ENCODE measurements at places on chromosomes 1 and 21.

- peak within 1 kb of the TSS; percentile 82 for H3K4me3 ChIP-seq
- peaks cover 17% of the 10 kb centered on the region for H3K4me1 ChIP-seq
- peak within 1 kb of the TSS; percentile 85 for H3K27ac ChIP-seq
- no peaks in the 10 kb centered on the region for H3K27me3 ChIP-seq
- no peaks in the 10 kb centered on the region for H3K36me3 ChIP-seq
- peak; percentile 59 for DNase-seq
These were observed at the start of gene QSOX1 for GRCh38 chr1:180154325-180155181. QSOX1 (plus strand) TSS chr1:180154869; CDS start chr1:180154908, 39 bp downstream.

- no peaks in the 10 kb centered on the region for H3K27me3 ChIP-seq
- H3K36me3 ChIP-seq = no peaks in the 10 kb centered on the region
- no peaks in the 10 kb centered on the region for H3K4me1 ChIP-seq
- no peak for DNase-seq
- H3K27ac ChIP-seq = no peak overlapping the region
These were observed 67.5 kb upstream of the PRDX6 start for GRCh38 chr1:173409613-173410012.

DNA sequence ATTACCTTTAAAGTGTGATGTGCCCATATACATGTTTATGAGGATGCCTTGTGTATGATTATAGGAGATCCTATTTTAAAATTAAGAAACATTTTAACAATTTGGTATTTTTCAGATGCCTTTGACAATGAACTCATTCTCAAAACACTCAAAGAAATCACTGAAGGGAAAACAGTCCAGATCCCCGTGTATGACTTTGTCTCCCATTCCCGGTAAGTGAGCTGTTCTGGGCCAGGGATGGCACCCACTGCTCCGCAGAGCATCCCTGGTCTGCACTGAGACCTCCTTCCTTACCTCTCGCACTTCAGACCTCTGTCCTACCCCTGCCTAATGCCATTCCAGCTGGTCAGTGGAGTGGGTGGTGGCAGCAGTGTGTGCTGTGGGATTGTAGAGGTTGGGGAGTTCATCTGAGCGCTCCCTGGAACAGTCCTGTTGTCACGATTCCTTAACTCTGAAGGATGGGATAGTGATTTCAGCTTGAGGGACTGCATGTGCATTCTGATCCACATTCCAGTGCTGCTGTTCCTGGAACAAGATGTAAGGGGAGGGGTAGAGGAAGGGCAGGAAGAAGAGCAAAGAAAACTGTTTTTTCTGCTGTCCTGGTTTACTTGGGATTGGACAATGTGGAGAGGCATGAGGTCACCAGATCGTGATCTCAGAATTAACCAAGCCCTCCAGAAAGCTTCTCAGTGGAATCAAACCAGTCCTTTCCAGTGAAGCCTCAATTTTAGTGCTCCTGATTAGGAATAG lies 63.9 kb downstream of the UCK2 start:
- H3K4me1 ChIP-seq = peaks cover 9% of the 10 kb centered on the region
- no peak for DNase-seq
- no peak overlapping the region for H3K27ac ChIP-seq
- no peaks in the 10 kb centered on the region for H3K27me3 ChIP-seq
- H3K4me3 ChIP-seq = no peak overlapping the region

- H3K27me3 ChIP-seq = no peaks in the 10 kb centered on the region
- peaks cover 4% of the 10 kb centered on the region for H3K4me1 ChIP-seq
- H3K36me3 ChIP-seq = peaks cover 33% of the 10 kb centered on the region
- DNase-seq = peak; percentile 70
- H3K4me3 ChIP-seq = peak overlapping the region; percentile 85
These were observed 747 bp downstream of the ADAMTS1 start for GRCh38 chr21:26844258-26845065.

DNA sequence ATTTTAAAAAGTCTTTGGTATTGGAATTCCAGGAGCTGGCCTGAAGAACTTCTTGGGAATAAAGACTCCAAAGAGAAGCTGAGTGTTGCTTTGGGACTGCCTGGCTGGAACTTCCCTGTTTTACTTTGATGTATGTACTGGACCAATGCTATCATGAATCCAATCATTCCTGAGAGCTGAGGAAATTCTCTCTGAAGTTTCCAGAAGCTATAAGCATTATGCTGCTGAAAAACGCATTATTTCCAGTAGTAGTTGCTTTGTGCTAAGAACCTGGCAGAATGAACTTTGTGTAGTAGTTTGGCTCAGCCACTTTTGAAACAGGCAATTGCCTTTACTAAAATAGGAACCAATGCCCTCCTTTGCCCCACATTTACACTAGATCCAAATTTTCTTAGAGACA lies 260.7 kb downstream of the HLX start:
- no peaks in the 10 kb centered on the region for H3K4me1 ChIP-seq
- H3K27me3 ChIP-seq = no peaks in the 10 kb centered on the region
- no peak for DNase-seq
- H3K27ac ChIP-seq = no peak overlapping the region
- H3K4me3 ChIP-seq = no peak overlapping the region

- no peak overlapping the region for H3K4me3 ChIP-seq
- H3K27me3 ChIP-seq = no peaks in the 10 kb centered on the region
- no peaks in the 10 kb centered on the region for H3K4me1 ChIP-seq
- H3K36me3 ChIP-seq = no peaks in the 10 kb centered on the region
These were observed 18.6 kb downstream of the ARMH1 start for GRCh38 chr1:44693159-44693558.

- DNase-seq = no peak
- H3K27ac ChIP-seq = no peak overlapping the region
- H3K4me3 ChIP-seq = no peak overlapping the region
- peaks cover 3% of the 10 kb centered on the region for H3K36me3 ChIP-seq
- H3K27me3 ChIP-seq = no peaks in the 10 kb centered on the region
These were observed 38.7 kb downstream of the BTBD8 start for GRCh38 chr1:92118826-92119225.

GRCh38 chr1:27789540-27790041 lies 16.6 kb downstream of the STX12 start:
- H3K27ac ChIP-seq = peak overlapping the region; percentile 24
- DNase-seq = no peak
- H3K4me3 ChIP-seq = no peak overlapping the region

DNA sequence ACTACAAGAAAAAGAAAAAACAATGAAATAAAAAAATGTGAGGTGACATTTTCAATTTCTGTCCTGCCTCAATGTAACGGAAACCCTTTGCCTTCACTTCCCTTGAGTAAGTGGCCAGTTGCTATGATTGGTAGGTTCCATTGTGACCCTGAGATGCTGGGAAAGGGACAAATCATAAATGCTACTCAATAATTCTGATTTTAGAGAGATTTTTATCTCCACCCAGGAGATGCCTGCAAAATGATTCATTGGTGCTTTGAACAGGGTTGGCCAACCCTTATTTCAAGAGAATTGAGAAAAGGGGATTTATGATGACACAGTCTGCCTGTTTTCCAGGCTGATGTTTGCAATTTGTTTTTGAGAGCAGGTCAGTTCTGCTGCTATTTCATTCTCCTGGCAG lies 22.5 kb downstream of the XCL1 start:
- no peaks in the 10 kb centered on the region for H3K27me3 ChIP-seq
- no peak overlapping the region for H3K4me3 ChIP-seq
- no peak for DNase-seq
- no peaks in the 10 kb centered on the region for H3K4me1 ChIP-seq

DNA sequence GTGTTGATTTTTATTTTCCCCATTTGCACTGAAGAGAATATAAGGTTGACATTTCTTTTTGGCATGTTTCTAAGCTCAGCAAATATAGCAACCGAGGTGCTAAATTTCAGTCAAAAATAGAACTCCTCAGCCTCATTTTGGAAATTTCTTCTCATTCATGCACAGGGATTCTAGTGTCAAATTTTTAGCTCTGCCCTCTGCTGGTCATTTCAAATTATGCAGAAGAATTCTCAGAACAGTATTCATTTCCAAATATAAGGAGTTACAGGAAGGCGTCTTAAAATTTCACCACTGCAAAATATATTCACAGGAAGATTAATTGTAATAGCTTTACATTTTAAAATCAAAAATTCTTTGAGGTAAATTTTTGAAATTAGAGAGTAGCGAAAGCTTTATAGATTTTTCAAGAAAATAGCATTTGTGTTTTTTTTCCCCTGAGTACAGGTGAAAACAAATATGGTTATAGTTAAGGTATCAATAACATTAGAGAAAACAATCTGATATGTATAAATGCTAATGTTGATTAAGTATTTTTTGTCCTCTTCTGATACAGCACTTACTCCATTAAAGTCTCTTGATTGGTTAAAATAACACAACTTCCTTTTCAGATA lies 57.9 kb downstream of the FMN2 start:
- no peaks in the 10 kb centered on the region for H3K36me3 ChIP-seq
- DNase-seq = no peak

DNA sequence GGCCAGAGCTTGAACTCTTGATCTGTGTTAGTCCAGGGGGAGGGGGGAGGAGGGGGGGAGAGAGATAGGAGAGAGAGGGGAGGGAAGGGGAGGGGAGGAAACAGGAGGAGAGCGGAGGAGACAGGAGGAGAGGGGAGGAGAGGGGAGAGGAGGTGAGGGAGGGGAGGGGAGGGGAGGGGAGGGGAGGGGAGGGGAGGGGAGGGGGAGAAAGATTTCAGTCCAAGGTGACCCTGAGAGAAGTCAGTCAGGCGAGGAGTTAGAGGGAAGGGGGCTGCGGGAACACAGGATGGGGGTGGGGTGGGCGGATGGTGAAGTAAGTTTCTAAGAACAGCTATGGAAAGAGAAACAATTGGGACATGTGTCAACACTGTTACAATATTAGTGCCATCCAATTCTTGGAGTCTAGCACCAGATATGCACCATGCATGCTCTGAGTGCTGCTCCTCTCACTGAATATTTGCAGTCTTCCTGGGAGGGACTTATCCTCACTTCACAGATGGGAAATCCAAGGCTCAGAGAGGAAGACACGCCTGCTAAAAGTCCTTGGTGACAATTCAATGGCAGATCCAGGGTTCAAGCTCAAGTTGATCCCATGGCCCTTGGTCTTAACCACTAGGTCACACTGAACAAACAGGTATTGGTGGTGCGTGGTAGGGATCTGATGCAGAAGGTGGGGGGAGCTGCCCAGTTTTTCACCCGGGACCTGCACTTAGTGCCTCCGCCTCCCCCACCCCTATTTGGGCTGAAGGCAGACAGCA lies 42.5 kb upstream of the ECE1 start:
- H3K27ac ChIP-seq = peak overlapping the region; percentile 95
- DNase-seq = no peak
- H3K36me3 ChIP-seq = no peaks in the 10 kb centered on the region
- H3K4me3 ChIP-seq = no peak overlapping the region

GRCh38 chr1:51584021-51584420 lies 32.9 kb upstream of the OSBPL9 start:
- H3K4me3 ChIP-seq = no peak overlapping the region
- no peaks in the 10 kb centered on the region for H3K36me3 ChIP-seq
- H3K4me1 ChIP-seq = no peaks in the 10 kb centered on the region

Measured in ascending aorta (tissue), 2 donors.